ENCODE measurements at places on chromosomes 2 and 18.

- DNase-seq: no peak
Measured at GRCh38 chr2:170824526-170825015, 7.9 kb downstream of the GAD1 start.

DNA sequence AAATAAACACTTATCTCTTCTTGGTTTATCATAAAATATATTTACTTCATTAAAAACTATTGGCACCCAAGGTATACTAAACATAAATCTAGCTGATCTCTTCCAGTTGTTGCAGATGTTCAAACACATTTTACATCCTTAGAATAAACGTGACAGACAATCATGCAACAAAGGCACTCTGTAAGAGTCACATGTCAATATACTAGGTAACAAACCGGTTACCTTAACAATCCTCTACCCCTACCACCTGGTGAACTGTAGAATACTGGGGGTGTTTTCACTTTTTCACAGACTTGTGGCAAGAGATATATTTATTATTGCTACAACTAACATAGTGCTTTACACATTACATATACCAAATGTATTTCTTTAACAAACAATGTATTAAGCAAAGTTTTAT lies 15.8 kb downstream of the STK17B start:
- no peak for DNase-seq

- DNase-seq: peak; percentile 25
Measured at GRCh38 chr18:31741097-31741735, 19.5 kb downstream of the SLC25A52 start.

- DNase-seq: no peak
Measured at GRCh38 chr2:99735753-99736152, 245.9 kb upstream of the REV1 start.

GRCh38 chr2:232295971-232296370 lies 82.6 kb upstream of the ALPP start:
- no peak for DNase-seq

- no peak for DNase-seq
Measured at GRCh38 chr18:62767321-62767720, 52.0 kb downstream of the PHLPP1 start.

DNA sequence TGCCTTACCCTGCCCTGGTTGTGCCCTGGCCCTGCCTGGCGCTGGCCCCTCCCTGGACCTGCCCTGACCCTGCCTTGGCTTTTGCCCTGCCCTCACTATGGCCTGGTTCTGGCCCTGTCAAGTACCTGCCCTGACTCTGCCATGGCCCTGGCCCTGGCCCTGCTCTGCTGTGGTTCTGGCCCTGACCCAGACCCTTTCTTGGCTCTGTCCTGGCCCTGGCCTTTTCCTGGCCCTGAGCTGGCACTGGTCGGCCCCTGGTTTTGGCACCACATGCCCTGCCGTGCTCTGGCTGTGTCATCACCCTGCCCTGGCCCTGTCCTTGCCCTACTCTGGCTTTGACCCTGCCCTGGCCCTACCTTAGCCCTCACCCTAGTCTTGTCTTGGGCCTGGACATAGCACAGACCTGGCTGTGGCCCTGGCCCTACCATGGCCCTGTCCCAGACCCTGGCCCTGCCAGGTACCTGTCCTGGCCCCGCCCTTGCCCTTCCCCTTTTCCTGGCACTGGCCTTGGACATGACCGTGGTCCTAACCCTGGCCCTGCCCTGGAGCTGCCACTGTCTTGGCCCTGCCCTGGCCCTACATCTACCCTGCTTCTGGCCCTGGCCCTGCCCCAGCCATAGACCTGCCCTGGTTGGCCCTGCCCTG lies 4.8 kb upstream of the ANKRD62 start:
- no peak for DNase-seq

GRCh38 chr18:59484561-59485328 lies 125.7 kb upstream of the LMAN1 start:
- DNase-seq: peak; percentile 22
